ENCODE measurements at places on chromosomes 7 and 10.

DNA sequence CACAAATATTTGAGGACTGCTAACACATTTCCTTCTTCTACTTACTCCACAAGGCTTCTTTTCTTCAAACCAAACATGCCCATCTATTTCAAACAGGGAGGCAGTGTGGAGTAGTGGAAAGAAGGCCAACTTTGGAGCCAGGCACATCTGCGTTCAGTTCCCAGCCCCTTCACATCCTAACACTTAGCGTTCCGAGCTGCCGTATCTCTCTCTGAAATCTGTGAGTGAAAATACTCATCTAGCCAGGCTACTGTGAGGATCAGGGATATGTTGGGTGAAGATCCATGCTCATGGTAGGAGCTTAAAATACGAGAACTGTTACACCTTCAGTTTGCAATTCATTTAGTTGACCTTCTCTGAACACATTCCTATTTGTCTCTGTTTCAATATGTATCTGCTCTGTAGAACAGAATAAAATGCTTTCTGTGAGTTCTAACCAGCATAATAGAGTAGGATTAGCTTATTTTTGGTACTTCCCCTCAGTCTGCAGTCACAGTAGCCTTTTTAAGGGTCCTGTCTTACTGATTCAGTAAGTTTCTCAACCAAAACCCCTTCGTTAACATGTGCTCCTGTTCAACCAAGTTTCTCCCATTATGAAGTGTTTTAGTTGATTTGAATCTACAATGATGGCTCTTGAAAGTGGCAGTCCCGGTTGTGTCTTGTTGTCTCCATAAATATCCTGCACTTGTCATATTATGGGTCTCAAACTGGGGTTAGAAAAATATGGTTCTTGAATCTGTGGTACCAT, 3.3 kb upstream of the MEST start:
- no peak for DNase-seq

- DNase-seq, result no peak
These were observed 698.9 kb downstream of the PARD3 start for GRCh38 chr10:34116220-34116641.

DNA sequence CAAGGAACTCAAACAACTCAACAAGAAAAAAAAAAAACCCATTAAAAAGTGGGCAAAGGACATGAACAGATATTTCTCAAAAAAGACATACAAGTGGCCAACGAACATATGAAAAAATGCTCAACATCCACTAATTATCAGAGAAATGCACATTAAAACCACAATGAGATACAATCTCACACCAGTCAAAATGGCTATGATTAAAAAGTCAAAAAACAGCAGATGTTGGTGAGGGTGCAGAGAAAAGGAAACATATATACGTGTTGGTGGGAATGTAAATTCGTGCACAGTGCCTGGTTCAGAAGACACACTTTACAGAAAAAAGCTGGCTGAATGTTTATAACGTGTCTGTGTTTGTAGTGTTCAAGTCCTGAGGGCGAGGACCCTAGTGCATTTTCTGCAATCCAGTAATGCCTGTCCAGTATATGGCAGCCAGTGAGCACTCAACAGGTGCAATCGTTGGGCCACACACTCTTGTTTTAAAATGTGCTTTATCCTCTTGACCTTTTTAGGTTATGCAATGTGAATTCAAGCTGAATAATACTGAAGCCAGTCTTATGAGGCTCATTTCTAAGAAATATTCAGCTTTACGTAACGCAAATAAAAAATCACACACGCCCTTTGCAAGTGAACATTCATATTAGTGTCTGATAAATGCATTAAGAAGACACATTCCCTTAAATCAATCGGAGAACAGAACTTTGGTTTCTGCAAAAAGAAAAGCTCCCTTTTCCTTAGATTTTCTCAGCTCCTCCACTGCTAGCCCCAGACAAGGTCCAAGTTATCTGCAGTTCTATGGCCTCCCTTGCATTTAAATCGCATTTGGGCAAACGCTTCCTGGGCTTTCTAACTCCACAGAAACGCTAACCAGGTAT, 813 bp upstream of the MTURN start:
- no peak for DNase-seq

- DNase-seq, result no peak
These were observed 21.0 kb downstream of the ASB13 start for GRCh38 chr10:5645375-5645774.

DNA sequence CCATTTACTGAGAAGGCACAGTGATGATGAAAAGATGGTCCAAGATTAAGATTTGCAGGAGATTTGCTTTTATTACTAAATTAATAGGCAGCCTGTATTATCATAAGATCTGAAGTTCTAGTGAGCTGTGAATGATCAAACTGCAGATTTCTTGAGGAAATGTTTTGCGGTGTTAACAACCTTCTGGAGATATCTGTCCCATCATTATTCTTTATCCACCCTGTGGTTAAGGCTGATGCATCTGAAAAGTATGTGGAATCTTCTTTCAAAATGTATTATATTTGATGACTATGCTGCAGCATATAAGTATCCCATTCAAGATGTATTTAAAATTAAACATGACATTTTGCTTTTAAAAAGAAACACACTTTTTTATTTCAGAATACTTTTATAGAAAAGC, 150.3 kb downstream of the POLR1F start:
- no peak for DNase-seq

GRCh38 chr7:82360591-82361368, 82.8 kb downstream of the CACNA2D1 start:
- no peak for DNase-seq

DNA sequence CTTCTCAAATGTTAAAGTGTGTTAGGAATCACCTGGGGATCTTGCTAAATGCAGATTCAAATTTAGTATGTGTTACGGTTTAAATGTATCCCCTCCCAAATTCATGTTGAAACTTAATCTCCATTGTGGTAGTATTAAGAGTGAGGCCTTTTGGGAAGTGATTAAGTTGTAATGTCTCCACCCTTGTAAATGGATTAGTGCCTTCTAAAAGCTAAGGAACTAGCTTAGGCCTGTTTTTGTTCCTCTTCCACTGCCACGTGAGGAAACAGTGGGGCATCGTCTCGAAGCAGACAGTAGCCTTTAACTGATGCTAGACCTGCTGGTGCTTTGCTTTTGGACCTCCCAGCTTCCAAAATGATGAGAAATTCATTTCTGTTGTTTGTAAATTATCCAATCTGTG, 52.3 kb upstream of the SEMA3D start:
- no peak for DNase-seq

DNA sequence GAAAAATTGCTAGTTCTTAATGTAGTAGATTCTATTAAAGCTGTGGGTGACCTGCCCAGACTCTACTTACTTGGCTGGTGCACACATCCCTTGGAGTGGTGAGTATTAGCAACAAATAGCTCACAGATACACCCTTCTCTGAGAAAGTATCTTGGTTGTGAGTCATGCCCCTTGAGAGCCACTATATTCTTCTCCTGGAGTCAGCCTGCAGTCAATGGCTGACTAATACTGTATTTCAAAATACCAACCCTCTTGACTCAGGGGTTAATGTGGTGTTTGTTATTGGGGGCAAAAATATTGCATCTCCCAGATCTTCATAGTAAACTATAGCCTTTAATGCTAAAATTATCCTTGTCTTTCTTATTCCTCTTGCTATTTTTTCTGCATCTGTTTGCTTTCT, 354.9 kb downstream of the BMPER start:
- DNase-seq, result no peak

DNA sequence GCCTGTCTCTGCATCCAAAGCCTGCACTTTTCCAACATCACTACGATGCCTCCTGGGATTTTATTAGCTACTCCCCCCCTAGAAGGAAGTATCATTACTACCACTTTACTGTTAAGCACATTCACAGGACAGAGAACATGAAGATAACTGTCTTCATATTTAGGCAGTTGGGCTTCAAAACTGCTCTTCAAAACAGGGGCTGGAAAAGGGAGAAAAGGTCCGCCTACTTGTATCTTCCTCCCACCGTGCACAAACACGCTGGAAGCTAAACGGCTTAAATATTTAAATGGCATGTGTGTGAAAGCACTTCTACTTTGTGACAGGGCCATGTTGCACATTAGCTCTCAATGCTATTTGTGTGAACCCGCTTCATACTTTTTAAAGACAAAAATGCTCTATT, 999 bp downstream of the ITIH5 start:
- no peak for DNase-seq

- DNase-seq, result no peak
These were observed 12.3 kb downstream of the PDK4 start for GRCh38 chr7:95583834-95584621.

- DNase-seq, result peak; percentile 10
These were observed 21.5 kb downstream of the ADARB2 start for GRCh38 chr10:1715821-1716220.

DNA sequence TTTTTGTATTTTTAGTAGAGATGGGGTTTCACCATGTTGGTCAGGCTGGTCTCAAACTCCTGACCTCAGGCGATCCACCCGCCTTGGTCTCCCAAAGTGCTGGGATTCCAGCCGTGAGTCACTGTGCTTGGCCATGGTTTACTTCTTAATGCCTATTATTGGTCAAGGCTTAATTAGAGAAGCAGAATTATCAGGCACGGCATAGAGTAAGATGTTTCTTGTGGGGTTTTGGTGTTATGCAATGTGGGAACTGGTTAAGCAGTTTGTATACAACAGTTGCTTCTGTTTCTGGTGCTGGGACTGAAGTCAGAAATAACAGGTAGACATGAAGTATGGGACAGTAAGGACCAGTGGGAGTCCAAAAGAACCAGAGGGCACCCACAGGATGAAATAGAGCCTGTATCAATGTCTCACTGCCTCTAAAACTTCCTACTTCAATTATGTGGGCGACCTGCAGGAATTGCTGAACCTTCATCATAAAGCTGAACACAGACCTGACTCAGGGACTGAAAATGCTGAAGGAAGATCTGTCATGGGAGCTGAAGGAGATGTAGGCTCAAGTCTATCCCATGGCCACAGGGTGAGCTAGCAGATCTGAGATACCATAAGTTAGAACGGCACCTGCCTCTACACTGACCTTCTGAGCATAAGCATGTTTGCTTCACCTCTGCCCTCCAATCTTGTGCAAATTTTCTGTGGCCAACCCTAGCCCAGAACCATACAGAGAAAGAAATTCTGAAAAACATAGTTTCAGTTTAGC, 38.3 kb upstream of the VCL start:
- no peak for DNase-seq

DNA sequence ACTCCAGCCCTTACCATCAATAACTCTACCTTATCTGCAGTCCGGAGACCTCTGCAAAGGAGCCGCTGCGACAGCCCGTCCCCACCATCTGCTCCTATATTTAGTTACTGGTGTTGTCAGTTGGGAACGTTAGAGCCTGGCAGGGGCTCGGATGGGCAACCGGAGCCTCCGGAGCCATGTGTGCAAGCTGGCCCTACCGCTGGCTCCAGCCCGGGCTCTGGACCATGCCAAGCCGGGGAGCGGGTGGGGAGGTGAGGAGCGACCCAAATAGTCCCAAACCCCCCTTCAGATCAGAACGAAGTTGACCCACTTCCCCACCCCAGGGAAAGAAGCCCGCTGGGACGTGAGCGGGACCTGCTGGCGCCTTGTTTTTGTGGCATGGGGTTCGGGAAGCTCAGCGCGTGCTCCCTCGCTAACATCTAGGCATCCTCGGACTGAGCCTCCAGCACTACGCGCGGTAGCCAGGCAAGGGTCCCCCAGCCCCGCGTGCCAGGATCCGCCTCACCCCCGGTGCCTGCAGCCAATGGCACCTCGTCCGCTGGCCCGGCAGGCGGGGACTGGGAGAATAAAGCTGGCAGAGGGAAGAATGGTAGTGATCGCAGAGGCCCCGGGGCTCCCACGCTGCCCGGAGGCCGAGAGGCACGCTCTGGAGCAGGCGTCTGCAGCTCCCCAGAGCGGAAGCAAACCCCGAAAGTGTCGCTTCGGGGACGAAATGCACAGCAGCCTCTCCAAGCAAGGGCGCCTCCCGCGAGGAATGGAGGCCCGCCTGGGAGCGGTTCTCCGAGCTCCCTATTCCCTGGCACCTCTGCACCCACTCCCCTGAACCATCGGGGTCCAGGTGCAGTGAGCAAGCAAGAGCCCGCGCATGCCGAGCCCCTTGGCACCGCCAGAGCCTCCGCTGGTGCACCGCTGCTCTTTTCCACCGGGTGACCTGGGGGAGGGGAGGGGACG, 679 bp downstream of the LRRC20 start:
- DNase-seq, result peak; percentile 53

- DNase-seq, result no peak
These were observed 167.3 kb downstream of the EGFR start for GRCh38 chr7:55185941-55186609.

GRCh38 chr7:625376-625971, 101.0 kb upstream of the DNAAF5 start:
- DNase-seq, result no peak

GRCh38 chr10:116768786-116769185, 26.4 kb upstream of the HSPA12A start:
- DNase-seq, result no peak

DNA sequence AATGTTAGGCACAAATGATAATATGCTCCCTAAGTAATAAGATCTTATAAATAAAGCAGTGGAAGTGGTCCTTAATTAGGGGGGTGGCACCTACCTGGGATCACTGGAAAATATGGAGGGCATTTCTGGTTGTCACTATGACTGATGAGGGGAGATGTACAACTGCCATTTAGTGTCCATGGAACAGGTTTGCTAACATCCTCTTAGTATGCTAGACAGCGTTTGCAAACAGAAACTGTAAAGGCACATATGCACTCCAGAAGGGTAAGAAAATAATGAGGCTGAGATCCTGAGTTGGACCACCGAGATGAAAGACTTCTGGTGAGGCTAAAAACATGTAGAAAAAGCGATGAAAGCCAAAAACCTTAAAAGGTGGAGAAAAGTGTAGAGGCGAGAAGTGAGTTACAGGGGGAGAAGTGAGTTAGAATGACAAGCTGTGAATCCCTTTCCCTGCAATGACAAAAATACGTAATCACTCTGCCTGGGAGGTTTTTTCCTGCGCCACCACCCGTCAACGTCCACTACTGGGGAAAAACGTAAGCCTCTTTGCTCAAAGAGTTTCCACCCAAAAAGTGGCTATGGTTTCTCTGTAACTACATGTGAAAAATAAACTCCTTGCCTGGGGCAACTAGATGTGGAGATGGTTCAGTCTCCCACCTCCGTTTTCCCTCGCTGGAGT, 767 bp downstream of the KRIT1 start:
- DNase-seq, result no peak

DNA sequence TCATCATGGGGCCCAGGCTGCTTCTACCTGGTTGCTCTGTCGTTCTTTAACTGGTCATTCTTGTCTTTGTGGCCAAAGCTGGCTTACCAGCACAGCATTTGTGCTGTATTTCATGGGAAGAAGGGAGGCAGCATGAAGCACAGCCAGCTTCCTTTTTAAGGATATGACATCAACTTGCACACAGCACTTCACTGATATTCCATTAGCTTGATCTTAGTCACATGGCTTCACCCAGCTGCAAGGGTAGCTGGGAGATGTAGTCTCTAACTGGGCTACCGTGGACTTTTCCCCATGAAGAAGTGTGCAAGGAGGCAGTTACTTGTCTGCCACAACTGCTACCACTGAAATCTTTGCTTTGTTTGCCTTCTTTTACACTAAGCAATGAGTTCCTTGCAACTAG, 525.2 kb downstream of the LRMDA start:
- DNase-seq, result no peak

DNA sequence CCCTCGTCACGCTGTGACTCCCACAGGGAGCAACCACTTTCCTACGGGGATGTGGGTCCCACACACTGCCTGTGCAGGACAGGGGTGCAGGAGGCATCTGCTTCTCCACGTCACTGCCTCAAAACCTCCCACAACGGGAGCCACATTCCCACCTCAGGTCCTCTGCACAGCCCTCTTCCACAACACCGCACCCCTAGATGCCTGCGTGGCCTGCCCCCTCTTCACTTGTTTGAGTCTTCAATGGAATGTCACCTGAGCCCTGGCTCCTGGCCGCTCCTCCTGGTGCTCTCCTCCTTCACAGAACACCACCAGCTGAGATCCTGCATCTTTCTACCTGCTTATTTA, 73.6 kb downstream of the MAD1L1 start:
- DNase-seq, result no peak
